ENCODE measurements at places on chromosomes 13 and 19. TPM values are rescaled to one million over a fixed set of nuclear protein-coding genes. Genes with fewer than 3 reads are reported as not detected.

DNA sequence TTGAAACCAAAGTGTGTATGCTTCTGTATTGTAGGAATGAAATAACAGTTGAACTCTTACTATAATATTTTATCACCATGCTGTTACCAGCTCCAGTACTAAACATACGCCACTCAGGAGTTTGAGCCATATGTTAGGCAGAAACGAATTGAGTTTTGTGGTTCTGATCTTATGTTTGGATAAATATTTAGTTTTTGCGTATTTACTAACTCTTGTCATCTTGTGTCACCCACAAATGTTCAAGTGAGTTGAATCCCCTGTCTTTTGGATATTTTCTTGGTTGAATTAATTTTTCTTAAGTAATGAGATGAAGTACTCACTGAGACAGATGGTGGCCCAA, 1.5 kb downstream of the FNDC3A start:
- no peaks in the 10 kb centered on the region for H3K36me3 ChIP-seq
- H3K27ac ChIP-seq, result peak overlapping the region; percentile 98
- H3K27me3 ChIP-seq, result no peaks in the 10 kb centered on the region
- H3K4me3 ChIP-seq, result peak overlapping the region; percentile 93

GRCh38 chr13:43356567-43356966, 333.2 kb downstream of the DNAJC15 start:
- H3K27me3 ChIP-seq, result no peaks in the 10 kb centered on the region
- no peak overlapping the region for H3K4me3 ChIP-seq
- H3K36me3 ChIP-seq, result no peaks in the 10 kb centered on the region
- no peaks in the 10 kb centered on the region for H3K4me1 ChIP-seq

DNA sequence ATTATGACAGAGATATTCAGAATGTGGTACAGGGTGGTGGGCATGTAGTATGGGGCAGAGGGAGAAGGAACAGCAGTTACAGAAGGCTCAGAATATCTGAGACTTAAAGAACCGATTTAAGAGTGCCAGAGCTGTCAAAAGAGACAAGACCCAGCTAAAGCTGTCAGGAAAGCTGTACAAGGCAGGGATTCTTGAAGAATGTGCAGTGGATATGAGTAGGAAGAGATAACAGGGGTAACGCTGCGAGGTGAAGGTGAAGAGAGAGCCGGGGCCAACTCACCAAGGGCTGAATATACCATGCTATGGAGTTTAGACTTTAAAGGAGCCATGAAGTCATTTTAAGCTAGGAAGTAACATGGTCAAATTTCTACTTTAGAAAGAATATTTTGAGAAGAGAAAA, 381.0 kb downstream of the DIAPH3 start:
- H3K36me3 ChIP-seq, result no peaks in the 10 kb centered on the region
- no peak overlapping the region for H3K27ac ChIP-seq
- H3K27me3 ChIP-seq, result no peaks in the 10 kb centered on the region
- no peak for DNase-seq
- no peak overlapping the region for H3K4me3 ChIP-seq
- no peaks in the 10 kb centered on the region for H3K4me1 ChIP-seq

GRCh38 chr13:44609137-44609536, 33.0 kb upstream of the TSC22D1 start:
- no peaks in the 10 kb centered on the region for H3K4me1 ChIP-seq
- H3K36me3 ChIP-seq, result no peaks in the 10 kb centered on the region
- H3K27ac ChIP-seq, result no peak overlapping the region
- no peak for DNase-seq

DNA sequence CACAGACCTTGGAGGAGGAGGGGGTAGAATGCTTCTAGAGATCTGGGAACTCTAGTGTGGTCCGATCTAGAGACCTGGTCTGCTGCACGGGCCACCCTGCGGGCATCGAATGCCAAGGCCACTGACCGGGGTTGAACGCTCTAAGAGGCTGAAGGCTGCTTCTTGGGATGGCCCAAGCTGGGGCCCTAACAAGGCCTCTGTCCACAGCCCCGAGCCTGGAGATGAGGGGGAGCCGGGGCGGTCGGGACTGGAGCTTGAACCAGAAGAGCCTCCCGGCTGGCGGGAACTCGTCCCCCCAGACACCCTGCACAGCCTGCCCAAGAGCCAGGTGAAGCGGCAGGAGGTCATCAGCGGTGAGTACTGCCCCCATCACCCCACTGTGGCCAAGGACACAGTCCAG, 15.3 kb downstream of the ARHGEF1 start:
- H3K27me3 ChIP-seq, result no peaks in the 10 kb centered on the region
- DNase-seq, result no peak
- no peaks in the 10 kb centered on the region for H3K4me1 ChIP-seq
- no peak overlapping the region for H3K4me3 ChIP-seq
- peaks cover 22% of the 10 kb centered on the region for H3K36me3 ChIP-seq

DNA sequence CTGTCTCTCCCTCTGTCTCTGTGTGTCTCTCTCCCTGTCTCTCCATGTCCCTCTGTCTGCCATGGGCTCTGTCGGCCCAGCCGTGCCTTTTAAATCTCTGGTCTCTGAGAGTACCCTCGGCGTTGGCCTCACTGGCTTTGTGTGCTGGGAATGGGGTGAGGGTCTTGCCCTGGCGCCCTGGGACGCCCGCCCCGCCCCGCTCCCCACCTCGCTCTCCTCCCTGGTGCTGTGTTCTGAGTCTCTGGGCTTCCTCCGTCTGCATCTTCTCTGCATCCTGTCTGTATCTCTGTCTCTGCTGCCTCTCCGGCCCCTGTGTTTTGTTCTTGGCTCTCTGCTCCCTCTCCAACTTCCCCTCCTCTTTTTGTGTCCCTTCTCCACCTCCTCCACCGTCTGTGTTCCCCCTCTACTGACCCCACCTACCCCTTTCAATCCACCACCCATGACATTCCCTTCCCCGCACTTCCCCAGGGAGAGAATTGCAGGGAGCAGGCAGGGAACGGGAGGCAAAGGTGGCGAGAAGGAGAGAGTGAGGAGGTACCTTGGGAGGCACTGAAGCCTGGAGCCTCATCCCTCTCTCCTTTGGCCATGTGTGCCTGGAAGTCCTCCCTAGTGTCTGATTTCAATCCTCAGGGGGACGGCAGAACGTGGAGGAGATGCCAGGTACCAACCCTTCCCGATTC, 4.0 kb upstream of the MEIS3 start:
- H3K4me1 ChIP-seq, result no peaks in the 10 kb centered on the region
- H3K27ac ChIP-seq, result no peak overlapping the region
- no peaks in the 10 kb centered on the region for H3K36me3 ChIP-seq
- DNase-seq, result no peak

DNA sequence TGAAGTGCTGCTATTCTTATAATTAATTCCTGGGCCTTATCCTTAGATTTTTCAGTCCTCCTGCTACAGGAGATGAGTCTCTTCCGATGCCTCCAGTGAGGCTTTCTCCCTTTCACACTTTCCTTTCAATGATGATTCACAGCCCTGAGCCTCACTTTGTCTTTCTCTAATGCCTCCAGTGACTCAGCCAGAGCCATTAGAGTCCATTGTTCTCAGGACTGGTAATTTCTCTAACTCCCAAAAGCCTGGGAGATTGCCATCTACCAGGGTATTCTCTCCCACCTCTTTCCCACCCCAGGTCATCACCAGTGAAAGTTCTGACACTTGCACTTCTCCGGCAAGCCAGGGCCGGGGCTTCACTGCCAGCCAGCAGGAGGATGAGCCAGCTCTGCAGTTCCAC, 49.6 kb upstream of the ARGLU1 start:
- no peaks in the 10 kb centered on the region for H3K36me3 ChIP-seq
- H3K27me3 ChIP-seq, result no peaks in the 10 kb centered on the region
- no peak for DNase-seq
- H3K4me1 ChIP-seq, result no peaks in the 10 kb centered on the region
- H3K4me3 ChIP-seq, result no peak overlapping the region
- H3K27ac ChIP-seq, result no peak overlapping the region

DNA sequence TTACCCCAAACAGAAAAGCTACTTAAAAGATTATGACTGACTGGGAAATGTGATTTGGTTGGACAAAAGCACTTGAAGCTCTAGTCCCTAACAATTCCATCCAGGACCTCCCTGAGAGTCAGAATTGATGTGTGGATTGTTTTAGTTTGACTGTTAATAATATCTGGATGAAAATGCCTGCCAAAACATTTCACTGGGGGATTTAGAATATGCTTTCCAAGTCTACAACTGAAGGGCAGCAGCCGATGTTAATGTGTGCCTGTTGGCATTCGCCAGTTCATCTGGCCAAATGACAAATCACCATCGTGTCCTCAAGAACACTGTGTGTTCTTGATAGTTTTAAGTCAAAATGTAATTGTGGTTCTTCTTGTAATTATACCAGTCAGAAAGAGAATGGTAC, 76.0 kb upstream of the TSC22D1 start:
- H3K4me3 ChIP-seq, result no peak overlapping the region
- H3K27ac ChIP-seq, result no peak overlapping the region

GRCh38 chr13:113646376-113646775, 11.6 kb downstream of the ATP4B start:
- H3K4me1 ChIP-seq, result peaks cover 28% of the 10 kb centered on the region
- H3K4me3 ChIP-seq, result no peak overlapping the region
- H3K27me3 ChIP-seq, result no peaks in the 10 kb centered on the region
- no peak overlapping the region for H3K27ac ChIP-seq

GRCh38 chr19:57443121-57443696, 8.1 kb downstream of the ZNF749 start:
- H3K27me3 ChIP-seq, result no peaks in the 10 kb centered on the region
- peak overlapping the region; percentile 22 for H3K4me3 ChIP-seq
- no peaks in the 10 kb centered on the region for H3K4me1 ChIP-seq
- H3K36me3 ChIP-seq, result peaks cover 4% of the 10 kb centered on the region
- H3K27ac ChIP-seq, result no peak overlapping the region

GRCh38 chr19:48351341-48351752, 12.4 kb downstream of the TMEM143 start:
- H3K4me3 ChIP-seq, result no peak overlapping the region
- H3K4me1 ChIP-seq, result no peaks in the 10 kb centered on the region

DNA sequence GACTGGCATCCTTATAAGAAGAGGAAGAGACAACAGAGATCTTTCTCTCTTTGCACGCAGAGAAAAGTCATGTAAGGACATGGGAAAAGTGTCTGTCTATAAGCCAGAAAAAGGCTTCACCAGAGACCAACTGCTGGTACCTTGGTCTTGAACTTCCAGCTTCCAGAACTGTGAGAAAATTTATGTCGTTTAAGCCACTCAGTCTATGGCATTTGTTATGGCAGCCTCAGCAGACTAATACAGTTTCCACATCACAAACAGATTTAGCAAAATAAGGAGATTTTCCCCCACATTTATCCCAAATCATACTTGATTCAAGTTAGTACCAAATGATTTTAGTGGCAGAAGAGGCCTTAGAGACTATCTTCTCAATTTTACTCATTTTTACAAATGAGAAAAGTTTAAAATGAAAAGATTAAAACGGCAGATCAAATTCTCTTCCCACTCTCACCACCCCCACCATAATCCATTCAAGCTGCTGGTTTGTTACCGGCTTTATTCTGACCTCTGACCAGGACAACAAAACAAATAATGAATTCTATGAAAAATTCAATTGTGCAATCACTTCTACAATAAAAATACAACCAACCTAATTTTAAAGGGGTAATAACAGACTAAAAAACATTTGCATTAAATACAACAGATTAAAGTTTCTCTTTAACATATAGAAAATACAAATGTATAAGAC, 316.3 kb downstream of the TBC1D4 start:
- DNase-seq, result no peak
- H3K27me3 ChIP-seq, result no peaks in the 10 kb centered on the region
- H3K36me3 ChIP-seq, result no peaks in the 10 kb centered on the region

Gene ZNF649
- polyA plus RNA-seq, result 1.9 TPM

Gene ANGPTL4
- polyA plus RNA-seq, result 118 TPM

Gene KASH5
- polyA plus RNA-seq, result not detected
